MCF 10A (cell line): ENCODE measurements at places on chromosomes 11 and 22. TPM values are rescaled to one million over a fixed set of nuclear protein-coding genes. Genes with fewer than 3 reads are reported as not detected.

DNA sequence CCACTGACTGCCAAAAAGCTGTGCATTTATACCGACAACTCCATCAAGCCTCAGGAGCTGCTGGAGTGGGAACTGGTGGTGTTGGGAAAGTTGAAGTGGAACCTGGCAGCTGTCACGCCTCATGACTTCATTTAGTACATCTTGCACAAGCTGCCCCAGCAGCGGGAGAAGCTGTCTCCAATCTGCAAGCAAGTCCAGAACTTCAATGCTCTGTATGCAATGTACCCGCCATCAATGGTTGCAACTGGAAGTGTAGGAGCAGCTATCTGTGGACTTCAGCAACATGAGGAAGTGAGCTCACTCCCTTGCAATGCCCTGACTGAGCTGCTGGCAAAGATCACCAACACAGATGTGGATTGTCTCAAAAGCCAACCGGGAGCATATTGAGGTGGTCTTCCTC, at the start of gene SLC22A25:
TSS of gene SLC22A25 (minus strand) at position 67 of the 400 bp plus-strand sequence. CDS start 13,947 bp downstream, outside the sequence.
- DNase-seq, result peak; percentile 35

Gene SMIM35
- not detected in 2 replicates for total RNA-seq

GRCh38 chr22:35944458-35944857, 84.2 kb downstream of the RBFOX2 start:
- DNase-seq, result no peak

DNA sequence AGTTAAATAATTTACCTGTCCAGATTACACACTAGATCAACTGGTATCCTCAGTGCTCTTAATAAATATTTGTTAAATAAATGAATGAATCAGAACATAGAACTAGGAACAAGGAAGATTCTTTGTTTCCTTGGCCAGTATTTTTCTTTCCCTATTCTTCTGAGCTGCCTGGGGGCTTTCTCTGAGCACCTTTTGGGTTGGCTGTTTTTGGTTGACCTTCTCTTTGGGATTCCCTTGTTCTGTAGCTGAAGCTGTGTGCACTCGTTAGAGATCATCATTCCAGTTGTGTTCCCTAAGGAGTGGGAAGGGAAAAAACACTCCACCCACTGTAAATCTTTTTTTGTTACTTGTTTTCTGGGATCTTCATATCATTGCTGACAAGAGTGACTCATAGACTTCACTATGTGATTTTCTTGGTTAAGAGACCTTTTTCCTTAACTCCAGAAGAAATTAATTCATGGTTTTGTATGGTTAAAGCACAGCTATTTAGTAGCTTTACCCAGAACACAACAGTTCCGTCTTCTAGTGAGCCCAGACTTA, 84.3 kb downstream of the STIM1 start:
- no peak for DNase-seq

GRCh38 chr11:77547863-77548551, 41.7 kb upstream of the AQP11 start:
- DNase-seq, result peak; percentile 77

Gene GAB4
- total RNA-seq, result not detected in 2 replicates

DNA sequence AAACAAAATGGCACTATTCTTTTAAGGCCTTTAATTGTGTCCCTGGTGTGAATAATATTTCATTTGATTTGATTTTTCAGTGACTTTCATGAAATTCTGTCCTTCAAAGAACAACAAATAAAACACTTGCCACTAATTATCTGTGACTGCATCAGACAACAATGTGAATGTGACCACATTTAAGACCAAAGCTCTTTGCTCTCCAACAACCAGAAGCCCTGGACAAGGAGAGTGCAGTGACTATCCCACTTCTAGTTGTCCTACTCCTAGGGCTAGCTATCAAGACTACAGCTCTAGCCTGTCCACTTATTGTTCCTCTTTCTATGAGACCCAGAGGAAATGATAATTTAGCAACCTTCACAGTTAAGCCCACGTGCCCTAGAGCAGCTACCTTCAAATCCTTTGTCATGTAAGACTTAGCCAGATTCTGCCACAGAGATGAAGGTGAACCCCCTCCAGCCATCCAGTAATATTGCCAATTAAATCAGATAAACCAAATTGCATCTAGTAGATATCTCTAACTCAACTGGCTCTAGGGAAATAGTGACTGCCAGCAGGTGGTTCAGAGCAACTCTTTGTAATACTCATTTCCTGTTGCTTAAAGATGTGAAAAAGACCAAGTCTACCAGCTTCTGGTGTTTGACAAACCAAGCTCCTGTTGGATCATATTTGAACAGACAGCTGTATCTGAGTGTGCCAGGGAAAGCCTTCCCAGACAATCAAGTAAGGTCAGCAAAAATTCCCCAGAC, 142.6 kb upstream of the BLID start:
- no peak for DNase-seq

- no peak for DNase-seq
Observed at GRCh38 chr11:20840341-20840740, 171.0 kb downstream of the NELL1 start.
